ENCODE measurements at places on chromosomes 11 and 22.

GRCh38 chr11:32935462-32936029 lies 42.9 kb downstream of the QSER1 start:
- DNase-seq: no peak

DNA sequence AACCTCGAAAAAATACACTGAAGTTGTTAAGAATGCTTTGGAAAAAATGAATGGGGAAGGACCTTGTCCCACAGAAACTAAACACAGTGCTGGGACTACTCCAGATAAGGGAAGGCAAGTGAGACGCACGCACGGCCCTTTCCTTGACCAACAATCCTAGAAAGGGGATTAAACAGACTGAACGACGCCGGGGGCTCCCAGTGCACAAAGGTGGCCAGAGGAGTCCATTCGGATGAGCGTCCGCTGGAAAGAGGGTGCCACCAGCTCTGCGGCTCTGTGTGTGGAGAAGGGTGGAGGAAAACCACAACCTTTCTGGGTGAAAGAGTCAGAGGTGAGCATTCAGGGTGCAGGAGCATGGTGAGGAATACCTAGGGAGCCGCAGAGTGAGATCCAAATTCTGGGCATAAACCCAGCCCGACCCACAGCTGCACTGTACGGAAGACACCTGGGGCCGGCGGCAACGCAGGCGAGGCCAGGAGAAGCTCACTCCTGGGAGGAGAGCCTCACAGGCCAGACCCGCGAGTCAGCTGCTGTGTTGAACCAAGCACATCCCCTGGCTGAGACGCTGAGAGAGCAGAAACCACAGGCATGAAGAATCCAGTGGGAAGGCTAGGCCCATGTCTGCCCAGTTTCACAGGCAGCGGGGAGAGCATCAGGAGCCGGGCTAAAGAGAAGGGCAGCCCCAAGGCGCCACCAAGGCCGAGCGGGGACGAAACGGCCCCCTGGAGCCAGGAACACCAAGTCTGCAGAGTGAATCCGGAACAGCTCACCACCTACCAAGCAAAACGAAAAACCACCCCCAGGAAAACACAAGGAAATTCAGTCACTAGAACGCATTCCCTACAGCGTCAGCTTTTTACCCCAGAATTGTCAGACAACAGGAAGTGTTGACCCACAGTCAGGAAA lies 177.1 kb downstream of the BRD1 start:
- DNase-seq: no peak

GRCh38 chr11:3080104-3080503 lies 22.9 kb upstream of the CARS1 start:
- DNase-seq: no peak

GRCh38 chr11:9250139-9250582 lies 15.0 kb downstream of the DENND5A start:
- DNase-seq: no peak

DNA sequence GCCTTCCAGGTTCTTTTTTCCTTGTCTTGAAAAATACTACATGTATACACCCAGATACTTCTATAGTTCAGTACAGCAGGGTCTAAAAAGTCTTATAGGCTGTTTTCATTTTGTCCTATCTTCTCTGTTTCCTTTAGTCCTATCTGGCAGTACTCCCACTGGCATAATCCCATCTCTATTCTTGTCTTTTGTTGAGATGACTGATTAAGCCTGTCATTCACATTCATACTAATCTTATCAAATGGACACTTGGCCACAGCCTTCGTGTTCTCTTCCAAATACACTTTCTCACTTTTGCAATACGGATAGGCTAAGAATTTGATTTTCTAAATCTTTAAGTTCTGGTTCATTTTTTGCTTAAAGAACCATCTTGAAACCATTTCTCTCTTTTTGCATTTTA lies 42.8 kb downstream of the OR5AK2 start:
- no peak for DNase-seq

GRCh38 chr11:114179234-114179941 lies 116.8 kb upstream of the NNMT start:
- no peak for DNase-seq

- DNase-seq: no peak
These were observed 30.5 kb downstream of the KCNQ1 start for GRCh38 chr11:2475136-2475918.

- no peak for DNase-seq
These were observed 103.5 kb downstream of the C11orf58 start for GRCh38 chr11:16841984-16842383.

DNA sequence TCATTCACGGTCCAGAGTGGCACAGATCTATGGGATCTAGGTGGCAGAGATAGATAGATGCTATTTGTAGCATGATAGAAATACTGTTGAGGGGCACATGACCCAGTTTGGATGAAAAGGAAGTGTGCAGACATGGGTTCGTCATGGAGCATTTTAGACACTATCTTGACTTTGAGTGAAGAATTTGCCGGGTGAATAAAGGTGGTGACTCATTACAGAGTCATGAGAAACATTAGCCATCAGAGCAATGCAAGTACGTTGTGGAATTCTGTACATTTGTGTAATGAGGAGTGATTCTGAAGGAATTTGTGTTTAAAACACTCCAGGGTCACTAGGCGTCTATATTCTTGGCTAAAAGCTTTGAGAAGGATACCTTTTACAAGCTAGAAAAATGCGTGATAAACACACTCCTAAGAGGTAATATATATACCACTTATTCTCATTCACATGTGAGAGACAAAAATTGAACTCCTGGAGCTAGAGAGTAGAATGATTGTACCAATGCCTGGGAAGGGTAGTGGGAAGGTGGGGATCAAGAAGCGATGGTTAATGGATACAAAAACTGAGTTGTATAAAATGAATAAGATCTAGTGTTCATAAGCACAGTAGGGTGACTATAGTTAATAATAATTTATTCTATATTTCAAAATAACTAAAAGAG lies 593.7 kb upstream of the LUZP2 start:
- DNase-seq: peak; percentile 84

GRCh38 chr11:70191495-70192140 lies 11.5 kb upstream of the FADD start:
- DNase-seq: no peak

DNA sequence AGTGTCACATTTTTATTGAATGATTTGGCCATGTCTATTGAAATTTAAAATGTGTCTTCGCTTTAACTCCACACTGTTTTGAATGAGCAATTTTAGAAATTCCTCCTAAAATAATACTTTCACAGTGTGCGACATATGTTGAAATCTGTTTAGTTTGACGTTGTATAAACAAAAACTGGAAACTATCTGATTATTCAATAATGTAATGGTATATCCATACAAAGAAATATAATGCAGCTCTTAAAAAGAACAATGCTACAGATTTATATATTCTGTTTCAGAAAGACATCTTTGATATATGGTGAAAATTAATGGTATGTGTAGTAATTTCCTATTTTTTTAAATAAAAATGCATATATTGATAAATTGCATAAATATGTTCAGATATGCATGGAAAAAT lies 268.7 kb upstream of the SORL1-AS1 start:
- DNase-seq: no peak

DNA sequence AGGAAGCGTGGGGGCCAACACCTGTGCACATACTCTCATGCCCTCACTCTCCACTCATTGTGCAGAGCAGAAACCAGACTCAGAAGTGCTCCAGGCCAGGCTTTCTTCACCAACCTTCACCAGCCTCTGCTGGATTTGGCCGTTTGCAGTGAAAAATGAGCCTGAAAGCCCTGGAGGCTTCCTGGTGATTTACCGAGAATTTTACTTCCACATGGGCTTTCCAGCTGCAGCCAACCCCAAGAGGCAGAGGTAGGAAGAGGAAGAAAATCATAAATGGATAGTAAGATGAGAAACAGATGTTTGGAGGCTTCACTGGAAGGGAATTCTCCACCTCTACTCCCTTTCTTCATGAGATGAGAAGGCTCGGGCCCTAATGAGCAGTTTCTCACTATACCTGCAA lies 155.4 kb downstream of the ETS1 start:
- no peak for DNase-seq

GRCh38 chr11:72971192-72971967 lies 157.2 kb downstream of the ATG16L2 start:
- DNase-seq: no peak

- no peak for DNase-seq
These were observed 181.0 kb downstream of the MN1 start for GRCh38 chr22:27620367-27621154.

- no peak for DNase-seq
These were observed 15.8 kb downstream of the EPS8L2 start for GRCh38 chr11:721741-722345.

- DNase-seq: no peak
These were observed 26.1 kb downstream of the DRG1 start for GRCh38 chr22:31425331-31426050.

- peak; percentile 97 for DNase-seq
These were observed 32.7 kb downstream of the P4HA3 start for GRCh38 chr11:74278721-74279161.

DNA sequence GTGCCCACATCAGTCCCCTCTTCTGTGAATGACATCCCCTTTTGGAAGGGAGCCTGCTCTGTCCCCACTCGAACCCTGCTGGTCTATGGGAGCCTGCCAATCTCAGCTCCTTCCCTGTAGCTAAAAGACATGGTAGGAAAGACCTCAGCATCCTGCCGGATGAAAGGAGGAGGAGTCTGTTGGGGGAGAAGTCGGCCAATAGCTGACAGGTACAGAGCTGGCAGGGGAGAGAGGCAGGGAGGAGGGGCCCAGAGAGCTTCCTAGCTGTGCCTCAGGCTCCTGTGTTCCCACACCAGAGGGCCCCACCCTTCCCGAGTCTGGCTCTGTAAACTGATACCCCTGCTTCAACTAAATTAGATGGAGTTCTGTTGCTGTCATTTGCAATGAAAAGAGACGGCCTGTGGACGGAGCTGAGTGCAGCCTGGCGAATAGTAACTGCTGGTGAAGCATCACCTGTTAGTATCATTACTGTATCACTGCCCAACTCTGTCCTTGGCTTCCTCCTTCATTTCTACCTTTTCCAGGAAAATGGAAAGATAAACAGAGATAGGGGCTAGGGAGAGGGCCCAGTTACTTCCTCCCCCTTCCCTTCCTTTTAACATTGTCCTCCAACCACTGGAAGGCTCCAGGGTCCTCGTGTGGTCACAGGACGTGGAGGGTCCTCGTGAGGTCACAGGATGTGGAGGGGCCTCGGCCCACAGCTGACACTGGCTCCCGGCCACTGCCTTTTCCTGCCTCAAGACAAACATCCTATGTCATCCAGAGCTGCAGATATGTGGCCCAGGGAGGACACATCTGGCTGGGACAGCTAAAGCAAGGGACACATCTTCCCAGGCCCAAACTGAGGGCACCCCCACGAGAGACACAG lies 15.1 kb downstream of the FXYD6 start:
- no peak for DNase-seq

DNA sequence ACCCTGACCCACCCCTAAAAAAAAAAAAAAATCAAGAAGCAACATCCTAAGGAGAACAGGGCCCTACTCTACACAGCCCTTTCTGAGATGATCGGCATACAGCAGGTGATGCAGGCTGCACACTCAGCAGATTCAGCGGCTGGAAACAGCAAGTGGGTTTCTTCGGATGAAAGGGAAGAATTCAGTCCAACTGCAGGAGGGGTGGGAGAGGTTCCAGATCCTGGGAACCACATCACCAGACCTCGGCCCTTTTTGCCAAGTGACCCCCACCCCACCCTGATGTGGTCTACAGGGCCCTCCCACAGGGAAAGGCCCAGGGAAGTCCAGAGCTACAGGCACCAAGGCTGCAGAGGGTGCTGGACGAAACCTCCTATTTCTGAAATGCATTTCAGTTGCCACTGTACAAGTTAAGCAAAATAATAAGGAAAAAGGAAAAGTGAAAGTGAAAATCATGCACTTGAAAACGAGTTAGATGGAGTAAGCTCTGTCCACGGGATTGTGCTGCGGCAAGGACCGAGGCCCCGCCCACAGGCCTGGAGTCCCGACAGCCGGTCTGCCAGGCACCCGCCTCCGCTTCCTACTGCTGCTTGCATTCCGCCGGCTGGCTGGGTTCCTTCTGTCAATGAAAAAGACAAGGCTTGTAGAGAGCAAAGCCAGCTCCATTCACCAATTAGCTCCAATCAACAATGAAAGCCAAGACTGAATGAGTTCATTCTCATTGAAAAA lies 16.0 kb upstream of the PHLDA2 start:
- DNase-seq: peak; percentile 50

GRCh38 chr11:119533462-119533861 lies 110.5 kb upstream of the THY1 start:
- no peak for DNase-seq

GRCh38 chr11:1260620-1261019 lies 37.8 kb downstream of the MUC5B start:
- DNase-seq: no peak

GRCh38 chr11:103671143-103671651 lies 365.2 kb upstream of the DDI1 start:
- no peak for DNase-seq

DNA sequence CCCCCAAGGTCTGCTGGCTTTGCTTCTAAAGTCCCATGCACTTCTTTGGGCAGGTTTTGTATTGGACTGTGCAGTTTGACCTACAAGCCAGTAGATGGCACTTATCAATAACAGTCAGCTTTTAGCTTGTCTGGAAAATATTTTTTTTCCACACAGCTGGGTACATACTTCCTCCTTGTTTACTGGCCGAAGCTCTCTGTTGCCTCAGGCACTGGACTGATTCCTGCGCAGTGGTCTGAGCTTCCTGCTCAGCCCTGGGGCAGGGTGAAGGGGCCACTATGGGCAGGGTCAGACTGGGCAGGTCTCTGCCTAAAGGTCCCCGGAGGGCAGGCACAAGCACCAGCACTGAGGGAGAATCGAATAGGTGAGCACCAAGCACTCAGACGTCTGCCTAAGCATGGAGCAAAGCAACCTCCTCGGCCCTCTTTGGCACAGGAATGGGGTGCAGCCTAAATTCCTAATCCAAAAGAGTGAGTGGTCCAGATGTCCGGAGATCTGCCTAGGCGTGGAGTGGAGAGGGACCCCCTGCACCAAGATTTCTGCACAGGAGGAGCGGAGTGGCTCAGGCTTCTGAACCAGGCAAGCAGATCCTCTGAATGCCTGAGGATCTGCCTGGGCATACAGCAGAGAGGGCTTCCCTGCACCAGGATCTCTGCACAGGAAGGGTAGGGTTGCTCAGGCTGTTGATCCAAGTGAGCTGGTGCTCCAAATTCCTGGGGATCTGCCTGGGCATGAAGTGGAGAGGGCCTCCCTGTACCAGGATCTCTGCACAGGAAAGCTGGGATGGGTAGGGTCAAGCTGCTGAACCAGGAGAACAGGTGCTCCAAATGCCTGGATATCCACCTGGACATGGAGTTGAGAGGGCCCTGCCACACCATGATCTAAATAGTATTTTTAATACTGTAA lies 105.9 kb upstream of the C11orf58 start:
- no peak for DNase-seq

- DNase-seq: no peak
These were observed 5.3 kb downstream of the GRAP2 start for GRCh38 chr22:39906207-39906606.

DNA sequence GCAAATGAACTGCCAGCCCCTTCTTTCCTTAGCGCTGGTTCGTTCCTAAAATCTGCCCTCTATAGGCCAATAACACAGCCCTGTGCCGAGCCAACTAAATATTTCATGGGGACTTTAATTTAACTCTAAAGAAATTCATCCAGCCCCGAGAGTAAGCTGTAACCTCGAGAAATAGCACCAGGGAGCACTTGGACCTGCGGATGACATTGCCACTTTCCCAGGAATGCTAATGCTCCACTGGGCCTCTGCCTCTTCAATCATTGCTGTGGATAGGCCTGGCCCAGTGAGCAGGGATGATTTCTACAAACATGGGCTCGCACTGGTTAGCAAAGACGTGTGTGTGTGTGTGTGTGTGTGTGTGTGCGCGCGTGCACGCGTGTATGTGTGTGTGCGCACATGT lies 95.3 kb upstream of the TBCEL start:
- DNase-seq: no peak

- DNase-seq: peak; percentile 67
These were observed 629 bp downstream of the ATP5MG start for GRCh38 chr11:118401880-118402590.

- no peak for DNase-seq
These were observed 14.8 kb upstream of the EMID1 start for GRCh38 chr22:29190918-29191317.
